ENCODE measurements at places on chromosomes 3 and 15.

DNA sequence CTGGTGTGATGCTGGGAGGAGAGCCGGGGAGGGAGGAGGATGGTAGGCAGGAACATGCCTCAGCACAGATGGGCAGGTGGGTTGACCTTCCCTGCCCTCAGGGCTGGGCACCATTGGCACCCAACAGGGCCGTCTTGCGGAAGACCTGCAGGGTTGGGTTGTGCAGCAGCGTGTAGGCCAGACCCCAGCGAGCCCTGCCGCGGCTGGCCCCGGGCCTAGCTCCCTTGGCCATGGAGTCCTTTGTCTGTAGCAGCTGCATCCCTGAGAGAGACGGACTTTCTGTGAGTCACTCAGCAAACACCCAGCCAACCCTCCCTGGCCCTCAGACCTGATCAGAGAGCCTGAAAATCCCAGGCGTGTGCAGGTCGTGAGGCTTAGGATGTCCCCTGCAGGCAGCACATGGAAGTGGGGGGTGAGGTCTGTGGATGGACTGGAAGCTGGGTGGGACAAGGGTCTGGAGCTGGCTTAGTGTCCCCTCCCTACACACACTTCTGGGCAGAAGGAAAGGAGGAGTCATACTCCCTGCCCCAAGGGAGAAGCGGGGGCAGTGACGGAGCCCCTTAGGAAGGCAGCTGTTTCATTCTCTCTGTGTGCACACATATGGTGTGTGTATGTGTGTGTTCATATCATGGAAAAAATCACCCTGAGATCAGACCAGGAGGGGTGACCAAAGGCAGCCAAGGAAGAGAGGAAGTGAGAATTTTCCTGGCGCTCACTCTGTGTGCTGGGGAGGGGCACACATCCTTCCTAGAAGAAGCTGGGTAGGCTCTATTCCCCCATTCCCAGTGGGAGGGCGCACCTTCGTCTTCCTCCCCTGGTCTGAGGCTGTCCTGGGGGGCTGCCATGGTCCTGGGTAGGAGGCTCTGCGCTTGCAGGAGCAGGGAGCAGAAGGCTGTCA, 6.7 kb downstream of the ISLR start:
- DNase-seq: no peak

DNA sequence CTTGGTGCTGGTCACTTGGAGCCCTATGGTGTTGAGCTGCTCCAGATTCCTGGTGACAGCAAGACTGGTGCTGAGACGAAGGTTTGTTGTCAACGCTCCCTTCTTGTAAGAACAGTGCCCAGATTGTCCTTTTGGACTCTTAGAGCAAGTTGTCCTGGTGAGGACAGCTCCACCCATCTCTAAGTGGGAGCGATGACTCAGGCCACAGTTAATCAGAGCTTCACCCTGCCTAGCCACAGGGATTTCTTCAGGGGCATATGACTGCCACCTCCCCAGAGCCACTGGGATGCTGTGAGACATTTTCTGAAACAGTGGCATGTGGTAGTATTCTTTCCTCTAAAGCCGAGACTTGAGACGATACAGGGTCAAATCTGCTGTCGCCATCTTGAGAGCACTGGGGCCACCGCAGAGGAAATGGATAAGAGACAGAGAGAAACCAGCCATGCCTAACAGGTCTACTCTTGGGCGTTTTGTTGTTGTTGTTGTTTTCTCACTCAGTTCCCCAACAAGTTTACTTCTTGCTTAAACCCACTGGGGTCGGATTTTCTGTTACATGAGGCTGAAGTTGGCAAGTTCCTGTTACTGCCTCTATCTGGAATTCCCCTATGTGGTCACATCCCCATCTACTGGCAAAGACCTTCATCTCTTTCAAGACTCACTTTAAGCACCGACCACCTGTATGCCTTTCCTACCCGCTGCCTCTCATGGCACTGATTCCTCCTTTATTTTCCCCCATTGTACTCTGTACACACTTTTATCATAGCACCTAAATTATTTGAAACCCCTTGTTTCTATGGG, 16.0 kb upstream of the PCOLCE2 start:
- no peak for DNase-seq

DNA sequence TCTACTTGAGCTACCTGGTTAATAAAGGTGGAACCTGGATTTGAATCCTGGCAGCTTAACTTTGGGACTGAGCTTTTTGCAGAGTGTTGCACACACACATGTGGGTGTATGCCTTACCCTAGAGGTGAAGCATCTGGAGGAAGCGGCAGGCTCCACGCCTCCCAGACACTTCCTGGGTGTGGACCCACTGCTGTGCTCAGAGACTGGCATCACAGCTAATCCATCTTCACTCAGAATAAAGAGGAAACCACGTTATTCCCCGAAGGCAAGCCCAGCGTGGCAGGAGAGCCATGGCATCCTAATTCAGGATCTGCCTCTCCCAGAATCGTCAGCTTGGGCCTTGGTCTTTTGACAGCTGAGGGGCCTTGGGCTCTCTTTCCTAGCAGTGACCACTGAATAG, 25.5 kb downstream of the CCDC13 start:
- no peak for DNase-seq

GRCh38 chr3:178182337-178182779, 353.9 kb upstream of the KCNMB2 start:
- DNase-seq: no peak

DNA sequence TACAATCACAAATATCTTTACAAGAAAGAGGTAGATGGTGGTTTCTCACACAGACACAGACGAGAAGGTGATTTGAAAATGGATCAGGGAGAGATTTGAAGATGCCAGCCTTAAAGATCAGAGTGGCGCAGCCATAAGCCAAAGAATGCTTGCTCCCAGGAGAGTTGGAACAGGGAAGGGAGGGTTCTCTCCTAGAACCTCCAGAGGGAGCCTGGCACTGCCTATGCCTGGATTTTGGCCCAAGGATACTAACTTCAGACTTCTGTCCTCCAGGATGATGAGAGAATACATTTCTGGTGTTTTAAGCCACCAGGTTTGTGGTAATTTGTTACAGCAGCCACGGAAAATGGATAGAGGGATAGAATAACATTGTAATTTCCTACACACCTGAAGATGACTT, 279.1 kb downstream of the FAM43A start:
- DNase-seq: no peak

- DNase-seq: no peak
Measured at GRCh38 chr15:94421706-94422105, 190.3 kb downstream of the MCTP2 start.

DNA sequence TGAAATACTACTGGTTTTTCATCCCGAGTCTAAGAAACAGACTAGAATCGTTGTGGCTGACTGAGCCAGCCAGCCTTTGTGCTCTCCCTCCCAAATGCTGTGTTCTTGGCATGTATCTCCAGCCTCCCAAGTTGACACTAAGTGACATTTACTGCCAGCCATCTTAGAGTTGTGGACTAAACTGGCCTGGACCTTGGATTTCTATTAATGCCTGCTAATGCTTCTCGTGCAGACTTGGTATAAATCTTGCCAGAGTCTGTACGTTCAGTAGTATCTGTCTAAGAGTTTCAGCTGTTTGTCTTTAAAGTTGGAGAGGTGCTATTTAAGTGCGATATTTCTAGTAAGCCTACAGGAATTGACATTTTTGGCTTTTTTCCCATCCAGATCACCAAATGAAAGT, 166.6 kb upstream of the BHLHE40 start:
- DNase-seq: no peak

GRCh38 chr3:120353463-120353862, 4.3 kb upstream of the LRRC58 start:
- DNase-seq: no peak

- DNase-seq: no peak
Measured at GRCh38 chr3:120203016-120203415, 82.0 kb downstream of the GPR156 start.

- DNase-seq: no peak
Measured at GRCh38 chr3:13069495-13069894, 3.7 kb downstream of the IQSEC1 start.

GRCh38 chr3:129549805-129550204, 6.8 kb downstream of the H1-8 start:
- DNase-seq: no peak

- no peak for DNase-seq
Measured at GRCh38 chr3:177608443-177608842, 411.2 kb upstream of the TBL1XR1 start.

DNA sequence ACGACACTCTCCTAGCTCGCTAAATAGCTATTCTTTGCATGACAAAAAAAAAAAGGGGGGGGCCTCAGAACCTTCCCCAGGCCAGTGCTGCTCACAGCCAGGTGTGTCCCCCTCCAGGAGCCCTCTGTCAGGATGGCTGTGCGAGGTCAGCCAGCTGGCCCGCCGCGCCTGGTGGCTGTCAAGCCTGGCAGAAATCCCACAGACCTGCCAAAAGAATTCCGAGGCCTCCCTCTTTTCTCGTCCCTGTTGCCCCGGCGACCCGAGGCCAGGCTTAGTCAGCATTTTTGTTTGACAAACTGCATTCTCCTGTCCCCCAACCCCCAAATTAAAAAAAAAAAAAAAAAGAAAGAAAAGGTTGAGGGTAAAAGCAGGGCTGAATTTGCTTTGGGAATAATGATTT, 61.9 kb downstream of the TM4SF4 start:
- no peak for DNase-seq

- no peak for DNase-seq
Measured at GRCh38 chr3:143538577-143538981, 309.7 kb downstream of the SLC9A9 start.

GRCh38 chr3:88059380-88060170, 520 bp downstream of the ZNF654 start:
- DNase-seq: no peak

DNA sequence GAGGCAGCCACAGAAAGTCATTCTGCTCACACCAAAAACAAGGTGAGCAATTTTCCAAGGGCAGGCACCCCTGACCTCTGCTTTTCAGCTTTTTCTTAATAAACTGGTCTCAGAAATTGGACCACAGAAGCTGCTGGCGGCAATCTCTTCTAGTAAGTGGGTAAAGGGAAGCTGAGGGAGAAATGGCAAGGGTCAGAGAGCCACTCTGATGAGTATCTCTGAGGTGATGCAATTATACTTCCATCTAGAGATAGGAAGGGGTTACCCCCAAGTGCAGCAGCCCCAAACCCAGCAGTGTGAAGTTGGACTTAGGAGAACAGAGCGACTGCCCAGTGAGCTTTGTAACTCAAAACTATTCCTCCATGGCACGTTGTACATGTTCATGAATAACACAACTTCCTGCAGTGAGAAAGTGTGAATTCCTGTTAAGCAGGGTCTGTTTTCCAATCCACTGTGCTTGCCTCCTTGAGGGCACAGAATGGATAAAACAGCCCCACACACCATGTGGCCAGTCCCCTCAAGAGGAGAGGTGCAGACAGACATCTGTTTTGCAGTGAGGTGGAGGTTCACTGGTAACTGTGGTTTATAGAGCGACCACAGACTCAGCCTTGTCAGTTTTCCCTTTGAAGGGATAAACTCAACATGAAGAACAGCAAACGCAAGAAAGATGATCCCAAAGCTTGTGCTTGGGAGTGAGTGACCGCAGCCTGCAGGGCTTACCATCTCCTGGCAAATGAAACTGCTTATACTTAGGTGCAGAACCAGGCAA, 683.4 kb upstream of the CFAP20DC start:
- no peak for DNase-seq

- DNase-seq: no peak
Measured at GRCh38 chr3:197791892-197792647, 1.0 kb downstream of the LRCH3 start.

DNA sequence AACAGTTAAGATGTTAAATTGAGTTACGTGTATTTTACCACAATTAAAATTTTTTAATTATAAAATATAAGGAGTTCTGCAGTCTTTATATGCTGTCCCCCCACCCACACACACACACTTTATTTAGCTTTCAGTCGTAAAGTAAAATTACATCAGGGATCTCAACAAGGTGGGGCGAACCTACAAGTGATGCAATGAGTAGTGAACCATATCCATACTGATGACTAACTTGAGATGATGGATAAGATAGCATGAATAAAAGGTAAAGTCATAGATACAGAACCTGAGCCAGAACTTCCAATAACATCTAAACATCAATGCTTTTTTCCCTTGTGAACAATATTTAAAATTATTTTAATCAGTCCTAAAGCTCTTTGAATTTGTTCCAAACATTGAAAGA, 77.2 kb downstream of the VPS13C start:
- DNase-seq: no peak

- no peak for DNase-seq
Measured at GRCh38 chr3:46361408-46362283, 7.7 kb downstream of the CCR2 start.

DNA sequence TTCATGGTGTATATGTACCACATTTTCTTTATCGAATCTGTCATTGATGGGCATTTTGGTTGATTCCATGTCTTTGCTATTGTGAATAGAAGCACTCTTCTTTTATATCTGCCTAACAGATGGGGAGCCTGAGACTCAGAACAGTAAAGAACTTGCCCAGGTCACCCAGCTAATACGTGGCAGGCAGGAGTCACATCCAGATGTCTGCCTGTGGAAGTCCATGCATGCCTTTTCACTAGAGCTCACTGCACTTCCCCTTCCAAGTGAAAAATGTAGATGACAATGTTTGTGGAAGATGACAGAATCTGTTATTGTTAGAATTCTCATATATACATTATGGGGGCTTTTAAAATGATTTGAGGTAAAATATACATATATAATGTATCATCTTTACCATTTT, 165.0 kb downstream of the PDZRN3 start:
- DNase-seq: no peak

GRCh38 chr3:13878281-13879101, 1.4 kb downstream of the WNT7A start:
- DNase-seq: no peak

GRCh38 chr3:98788651-98789050, 25.5 kb downstream of the ST3GAL6 start:
- DNase-seq: no peak

DNA sequence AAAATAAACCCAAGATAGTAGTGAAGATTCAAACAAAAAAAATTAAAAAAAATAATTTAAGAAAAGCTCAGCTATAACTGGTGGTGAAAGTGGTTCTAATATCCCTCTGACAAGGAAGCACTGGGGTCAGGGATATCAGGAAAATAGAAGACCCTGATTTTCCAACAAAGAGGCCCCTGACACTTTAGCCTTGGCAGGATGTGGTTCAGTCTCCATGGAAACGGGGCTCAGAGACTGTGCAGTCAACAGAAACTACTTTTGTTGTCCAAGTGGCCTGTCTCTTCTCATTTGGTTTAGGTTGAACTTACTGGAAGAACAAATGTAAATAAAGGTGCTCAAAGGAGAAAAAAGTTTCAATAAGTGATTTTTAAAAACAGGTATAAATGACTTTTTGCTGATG, 27.2 kb downstream of the INTS14 start:
- no peak for DNase-seq

Data from GOT3 (cell line).